ENCODE measurements at places on chromosomes 13 and 19. TPM values are rescaled to one million over a fixed set of nuclear protein-coding genes. Genes with fewer than 3 reads are reported as not detected.

Gene PGLYRP2
- total RNA-seq, result not detected

Gene GRK1
- total RNA-seq, result not detected

Gene CLDN10
- not detected for total RNA-seq

Gene SWSAP1
- total RNA-seq, result 1.2 TPM

Gene CYP4F11
- total RNA-seq, result not detected
